Pulmonary artery endothelial cell (primary cell): ENCODE measurements at places on chromosomes 5 and 9.

GRCh38 chr9:124110307-124110915, 98.8 kb downstream of the LHX2 start:
- no peak for DNase-seq

- DNase-seq, result no peak
Observed at GRCh38 chr5:80119372-80119771, 84.2 kb downstream of the THBS4 start.

GRCh38 chr9:93299418-93300174, 115.7 kb downstream of the WNK2 start:
- DNase-seq, result no peak

DNA sequence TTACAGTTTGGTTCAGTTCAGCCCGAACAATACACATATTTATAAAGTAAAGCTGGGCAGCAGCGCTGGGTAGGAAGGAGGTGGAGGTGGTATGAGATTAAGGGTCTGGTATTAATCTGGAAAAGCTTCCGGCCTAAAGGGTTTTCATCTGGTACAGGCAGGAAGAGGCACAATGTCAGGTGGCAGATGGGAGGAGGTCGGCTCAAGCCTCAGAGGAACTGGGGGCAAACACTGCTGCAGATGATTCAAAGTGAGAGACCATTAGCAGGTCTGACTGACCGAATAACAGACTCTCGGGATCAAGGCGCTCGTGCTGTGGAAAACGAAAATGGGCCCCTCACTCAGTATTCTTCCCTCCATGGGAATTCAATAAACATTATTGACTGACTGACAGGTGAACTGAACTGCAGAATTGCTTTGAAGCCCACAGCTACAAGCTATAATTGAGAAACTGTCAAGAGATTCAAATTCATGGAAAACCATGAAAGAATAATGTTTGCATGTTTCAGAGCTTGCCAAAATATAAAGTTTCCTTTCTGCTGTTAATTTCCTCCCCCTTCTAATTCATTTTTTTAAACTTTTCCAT, 75.3 kb downstream of the TMEM167A start:
- no peak for DNase-seq

GRCh38 chr9:22065431-22066200, 56.5 kb upstream of the CDKN2B start:
- no peak for DNase-seq

- no peak for DNase-seq
Observed at GRCh38 chr5:172506251-172506650, 51.9 kb upstream of the SH3PXD2B start.

DNA sequence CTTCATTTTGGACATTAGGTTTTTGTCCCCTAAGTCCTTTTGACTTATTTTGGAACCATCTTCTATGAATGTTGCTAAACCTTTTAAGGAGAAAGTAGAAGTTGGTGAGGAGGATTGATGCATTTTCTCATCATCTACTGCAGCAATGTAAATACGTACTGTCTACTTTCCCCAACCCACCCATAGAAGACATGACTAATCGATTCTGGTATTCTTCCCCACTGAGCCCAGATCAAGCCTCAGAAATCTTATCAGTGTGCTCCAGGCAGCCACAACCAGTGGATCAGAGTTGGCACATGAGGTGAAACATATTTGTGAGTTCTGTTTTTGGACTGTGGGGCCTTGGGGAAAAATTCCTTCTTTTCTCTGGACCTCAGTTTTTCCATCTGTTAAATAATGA, 57.7 kb downstream of the FGF18 start:
- no peak for DNase-seq

- DNase-seq, result no peak
Observed at GRCh38 chr9:88746029-88746742, 211.2 kb downstream of the NXNL2 start.

DNA sequence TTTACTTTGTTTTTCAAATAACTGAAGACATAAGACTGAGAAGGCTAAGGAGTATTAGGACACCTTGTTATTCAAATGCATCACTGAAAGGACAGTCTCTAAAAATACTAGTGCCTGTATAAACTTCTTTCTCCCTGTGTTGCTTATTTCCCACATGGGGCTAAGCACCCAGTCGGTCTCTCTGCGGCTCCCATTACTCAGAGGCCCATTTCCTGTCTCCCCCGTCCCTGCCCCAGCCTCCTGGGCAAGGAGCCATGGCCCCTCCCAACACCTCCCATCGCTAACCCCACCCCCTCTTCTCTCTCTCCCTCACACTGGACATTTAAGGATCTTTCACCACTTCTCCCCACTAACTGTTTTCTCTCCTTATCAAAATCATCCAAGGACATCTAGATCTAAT, 81.9 kb downstream of the EBF1 start:
- DNase-seq, result no peak

- DNase-seq, result no peak
Observed at GRCh38 chr9:78371981-78372380, 75.1 kb downstream of the PSAT1 start.

DNA sequence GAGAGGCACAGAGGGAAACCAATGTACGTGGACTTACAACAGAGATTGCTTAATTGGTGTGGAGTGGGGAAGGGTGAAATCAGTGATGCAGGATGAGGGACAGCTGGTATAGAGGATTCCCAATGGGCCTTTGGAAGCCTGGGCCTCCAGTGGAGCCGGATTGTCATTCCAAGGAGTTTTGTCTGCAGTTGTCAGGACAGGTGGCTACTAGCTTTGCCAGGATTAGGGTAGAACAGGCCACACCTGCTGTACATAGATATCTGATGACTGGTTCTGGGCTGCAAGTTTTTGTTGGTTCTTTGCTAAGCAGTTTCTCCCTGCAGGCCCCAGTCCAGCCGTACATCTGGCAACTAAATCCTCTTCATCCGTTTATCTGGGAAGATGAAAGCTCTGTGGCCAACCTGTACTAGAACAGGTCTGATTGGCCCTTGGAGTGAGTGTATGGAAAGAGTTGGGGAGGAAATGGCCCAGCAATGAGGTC, 4.2 kb downstream of the SKP2 start:
- DNase-seq, result no peak
